Vagina (tissue), 2 donors: ENCODE measurements at places on chromosomes 3 and 15.

DNA sequence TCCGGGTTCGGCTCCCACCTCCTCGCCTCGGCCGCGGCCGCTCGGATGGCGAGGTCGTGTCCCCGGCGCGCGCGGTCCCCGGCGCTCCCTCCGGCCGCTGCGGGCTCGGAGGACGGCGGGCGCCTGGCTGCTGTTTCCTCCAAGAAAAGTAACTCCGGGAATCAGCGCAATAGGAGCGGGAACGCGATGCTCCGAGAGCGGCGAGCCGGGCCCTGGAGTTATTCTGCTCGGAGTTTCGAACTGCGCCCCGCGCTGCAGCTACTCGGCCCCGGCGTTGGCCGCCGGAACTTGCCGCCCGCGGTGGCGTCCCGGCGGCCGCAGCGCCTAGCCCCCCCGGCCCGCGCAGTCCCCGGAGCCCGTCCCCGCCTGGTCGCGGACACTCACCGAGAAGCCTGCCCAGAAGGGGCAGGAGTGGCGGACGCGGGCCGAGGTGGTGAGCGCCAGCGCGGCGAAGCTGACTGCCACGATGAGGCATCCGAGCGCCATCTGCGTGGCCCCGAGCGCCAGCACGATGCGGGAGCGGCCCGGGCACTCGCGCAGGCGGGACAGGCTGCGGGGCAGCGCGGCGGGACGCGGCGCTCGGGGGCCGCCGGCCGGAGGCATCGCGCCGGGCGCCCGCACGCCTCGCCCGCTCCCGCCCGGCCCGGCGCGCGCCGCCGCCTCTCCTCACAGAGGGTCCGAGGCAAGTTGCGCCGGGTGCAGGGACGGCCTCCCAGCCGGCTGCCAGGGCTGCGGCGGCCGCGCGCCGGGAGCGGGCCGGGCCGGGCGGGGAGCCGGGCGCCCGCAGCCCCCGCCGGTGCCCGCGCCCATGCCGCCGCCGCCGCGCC is 251.9 kb downstream of the TJP1 start:
- no peak for DNase-seq
- no peaks in the 10 kb centered on the region for H3K27me3 ChIP-seq
- peaks cover 20% of the 10 kb centered on the region for H3K4me1 ChIP-seq
- no peak overlapping the region for H3K27ac ChIP-seq
- no peaks in the 10 kb centered on the region for H3K36me3 ChIP-seq

DNA sequence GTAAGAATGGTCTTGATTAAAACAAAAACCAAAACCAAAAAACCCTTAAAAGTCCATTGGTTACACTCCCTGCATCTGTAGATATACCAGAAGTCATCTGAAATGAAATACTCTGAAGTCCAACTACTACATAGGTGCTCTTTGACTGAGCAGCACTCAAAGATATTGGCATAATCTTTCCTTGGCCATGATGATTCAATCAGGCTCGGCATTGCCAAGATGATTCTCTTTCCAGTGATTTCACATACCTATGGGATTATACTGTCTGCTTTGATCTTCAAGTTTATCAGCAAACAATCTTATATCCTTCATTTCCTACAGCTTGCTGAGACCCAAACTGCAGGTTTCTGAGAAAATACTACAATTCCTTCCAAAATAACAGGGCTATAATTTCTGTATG is 35.9 kb upstream of the DIPK2A start:
- H3K4me3 ChIP-seq: no peak overlapping the region
- H3K4me1 ChIP-seq: no peaks in the 10 kb centered on the region
- DNase-seq: no peak
- no peak overlapping the region for H3K27ac ChIP-seq
- H3K27me3 ChIP-seq: no peaks in the 10 kb centered on the region
- no peaks in the 10 kb centered on the region for H3K36me3 ChIP-seq

DNA sequence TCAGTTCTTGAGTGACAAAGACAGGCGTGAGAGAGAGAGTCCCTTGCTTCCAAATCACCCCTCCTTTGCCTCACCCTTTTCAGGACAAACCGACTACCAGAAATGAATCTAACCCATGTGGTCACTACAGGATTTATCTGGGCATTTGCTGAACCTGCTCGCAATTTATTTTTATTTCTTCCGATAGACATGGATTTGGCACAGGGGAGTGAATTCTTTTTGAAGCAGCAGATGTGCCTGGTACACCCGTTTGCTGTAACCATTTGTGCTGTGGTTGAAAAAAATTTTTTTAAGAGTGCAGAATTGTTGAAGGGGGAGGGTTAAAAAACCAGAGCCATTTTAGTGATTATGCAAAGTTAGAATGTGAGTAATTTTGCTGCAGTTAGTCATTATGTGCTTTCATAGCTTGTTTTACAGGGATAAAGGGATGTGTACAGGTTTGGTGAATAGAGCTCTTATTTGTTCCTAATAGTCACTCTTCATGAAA is 442.0 kb downstream of the LPP start:
- H3K27me3 ChIP-seq: no peaks in the 10 kb centered on the region
- no peaks in the 10 kb centered on the region for H3K36me3 ChIP-seq
- DNase-seq: no peak

DNA sequence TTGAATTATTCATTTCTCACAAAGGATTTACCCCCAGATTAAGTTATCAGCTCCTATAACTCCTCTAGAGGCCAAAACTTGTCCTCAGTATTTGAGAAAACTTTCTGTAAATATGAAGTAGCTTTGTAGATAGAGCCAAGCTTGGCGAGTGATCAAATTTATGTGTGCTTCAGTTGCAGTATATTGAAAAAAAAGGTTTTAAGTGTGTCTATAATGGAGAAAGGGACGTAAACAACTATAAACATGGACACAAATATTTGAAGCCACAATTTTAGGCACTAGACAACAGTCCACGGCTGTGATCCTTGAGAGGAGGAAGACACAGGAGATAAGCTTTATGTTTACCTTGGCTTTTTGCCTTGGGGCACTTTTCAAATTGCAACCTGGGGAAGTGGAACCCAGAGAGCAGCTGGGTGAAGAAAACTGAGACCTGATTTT is 118.7 kb downstream of the THRB start:
- no peak overlapping the region for H3K4me3 ChIP-seq
- no peak overlapping the region for H3K27ac ChIP-seq
- H3K4me1 ChIP-seq: peaks cover 10% of the 10 kb centered on the region
- no peak for DNase-seq

- peaks cover under 1% of the 10 kb centered on the region for H3K4me1 ChIP-seq
- no peaks in the 10 kb centered on the region for H3K36me3 ChIP-seq
- no peak overlapping the region for H3K4me3 ChIP-seq
- no peak for DNase-seq
These were observed 4.0 kb upstream of the DENND6A start for GRCh38 chr3:57696801-57697321.
